Breast epithelium (tissue), 4 donors: ENCODE measurements at places on chromosomes 1 and 21. TPM values are rescaled to one million over a fixed set of nuclear protein-coding genes. Genes with fewer than 3 reads are reported as not detected.

GRCh38 chr1:109773203-109773899 is 9.6 kb upstream of the EPS8L3 start:
- DNase-seq, result peak; percentile 80

GRCh38 chr1:72670902-72671301 is 388.6 kb upstream of the NEGR1 start:
- no peak for DNase-seq

DNA sequence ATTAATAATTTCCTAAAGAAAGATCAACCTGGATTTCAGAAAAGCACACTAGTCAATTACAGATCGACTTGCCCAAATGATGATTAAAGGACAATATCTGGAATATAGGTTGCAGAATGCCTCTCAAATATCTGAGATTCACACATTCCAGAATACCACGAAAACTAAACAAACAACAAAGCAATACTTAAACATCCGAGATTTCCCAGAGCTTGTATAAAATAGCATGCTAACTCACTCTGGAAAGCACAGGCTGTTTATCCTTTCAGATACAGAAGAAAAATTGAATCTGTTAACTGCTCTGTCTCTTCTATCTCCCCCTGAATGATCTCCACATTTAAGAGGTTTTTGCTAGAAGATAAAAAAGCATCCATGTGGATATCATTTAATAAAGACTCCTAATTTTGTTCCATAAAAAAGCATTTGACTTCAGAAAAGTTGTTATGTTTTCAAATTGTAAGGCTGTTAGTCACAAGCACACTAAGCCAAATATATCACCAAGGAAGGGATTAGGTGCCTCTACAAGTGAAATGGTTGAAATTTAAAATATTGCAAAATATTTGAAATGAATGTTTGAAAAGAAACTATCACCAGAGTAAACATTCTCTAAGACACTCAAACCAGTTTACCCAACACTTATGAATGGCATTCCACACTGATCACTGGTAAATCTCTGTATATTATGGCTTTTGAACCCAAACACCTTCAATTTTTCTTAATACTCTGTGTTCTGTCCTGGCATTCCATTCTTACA is 865.1 kb upstream of the ADAMTS5 start:
- DNase-seq, result no peak

DNA sequence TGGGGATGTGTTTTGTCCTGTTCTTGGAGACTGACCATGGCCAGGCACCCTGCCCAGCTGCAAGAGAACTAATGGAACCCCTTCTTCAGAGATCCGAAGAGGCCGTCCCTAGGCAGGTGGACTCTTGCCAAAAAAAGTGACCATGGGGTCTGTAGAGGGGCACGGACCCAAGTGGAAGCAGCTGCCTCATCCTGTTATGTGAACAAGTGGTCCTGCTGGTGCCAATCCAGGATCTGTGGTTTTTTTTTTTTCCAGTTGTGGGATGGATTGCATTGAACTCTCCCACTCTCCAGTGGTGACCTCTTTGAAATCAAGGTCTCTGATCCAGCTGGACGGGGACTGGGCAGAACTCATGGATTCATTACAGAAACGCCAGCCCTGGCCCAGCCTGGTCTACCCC is 71.2 kb downstream of the ARHGEF10L start:
- no peak for DNase-seq

GRCh38 chr1:78902641-78903040 is 103.9 kb downstream of the ADGRL4 start:
- no peak for DNase-seq

CAPN9 gene
- not detected for total RNA-seq

GPR153 gene
- 5.4 TPM for total RNA-seq
